ENCODE measurements at places on chromosomes 11 and 22.

DNA sequence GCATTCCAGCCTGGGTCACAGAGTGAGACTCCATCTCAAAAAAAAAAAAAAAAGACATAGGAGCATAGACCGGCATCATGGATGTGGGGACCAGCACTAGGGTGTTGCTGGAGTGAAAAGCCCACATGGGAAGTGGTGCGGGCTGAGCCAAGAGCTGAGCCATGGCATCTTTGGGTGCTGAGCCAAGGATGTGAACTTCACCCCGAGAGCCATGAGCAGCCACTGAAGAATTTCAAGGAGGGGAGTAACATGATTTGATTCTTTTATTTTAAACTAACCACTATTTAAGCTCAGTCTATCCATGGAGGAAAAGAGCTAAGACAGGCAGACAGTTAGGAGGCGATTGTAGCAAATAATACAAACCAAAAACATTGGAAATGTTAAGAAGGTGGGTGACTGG is 57.4 kb downstream of the AHNAK start:
- no peak for DNase-seq

- no peak for DNase-seq
These were observed 1.0 kb downstream of the ADAMTS15 start for GRCh38 chr11:130449310-130449990.

DNA sequence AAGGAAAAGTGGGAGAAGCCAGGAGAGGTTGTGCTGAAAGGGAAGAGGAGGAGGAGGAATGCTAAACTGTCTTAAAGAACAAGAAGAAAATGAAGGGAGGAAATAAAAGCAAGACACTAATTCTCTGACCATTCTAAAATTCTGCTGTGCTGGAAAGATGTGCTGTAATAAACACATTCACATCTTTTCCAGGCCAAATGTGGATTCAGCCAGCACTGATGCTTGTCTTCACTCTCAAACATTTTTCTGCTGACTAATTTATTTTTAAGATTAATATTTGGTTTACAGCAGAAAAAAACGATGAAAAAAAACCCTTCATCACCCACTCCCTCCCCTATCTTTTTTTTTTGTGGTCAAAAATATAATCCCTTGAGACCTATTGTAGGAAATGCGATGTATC is 223.6 kb downstream of the SWAP70 start:
- no peak for DNase-seq

- no peak for DNase-seq
These were observed 8.0 kb upstream of the HTATIP2 start for GRCh38 chr11:20355221-20356219.

DNA sequence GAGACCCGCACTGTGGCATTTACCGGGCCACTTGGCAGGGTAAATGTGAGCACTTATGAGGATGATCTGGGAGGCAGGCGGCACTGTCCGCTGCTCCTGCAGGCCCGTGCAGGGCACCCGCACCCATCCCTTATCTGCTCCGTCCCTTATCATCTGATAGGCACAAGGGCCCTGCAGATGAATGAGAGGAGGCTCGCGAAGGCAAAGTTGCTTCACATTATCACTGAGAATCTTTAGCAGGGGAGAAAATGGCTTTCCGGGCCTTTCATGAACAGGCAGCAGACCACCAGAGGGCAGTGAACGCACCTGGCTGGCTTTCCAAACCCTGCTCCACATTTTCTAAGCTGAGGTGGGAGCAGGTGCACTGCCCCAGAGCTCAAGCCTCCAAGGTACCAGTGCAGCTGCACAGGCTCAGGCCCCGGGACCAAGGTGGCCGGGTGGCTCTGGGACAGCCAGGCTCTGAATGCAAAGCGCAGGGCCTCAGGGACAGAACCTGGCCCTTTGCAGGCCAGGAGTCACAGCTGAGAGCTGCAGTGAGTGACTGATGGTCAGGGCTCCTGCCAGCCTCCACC is 165.6 kb downstream of the SHANK2 start:
- peak; percentile 45 for DNase-seq

DNA sequence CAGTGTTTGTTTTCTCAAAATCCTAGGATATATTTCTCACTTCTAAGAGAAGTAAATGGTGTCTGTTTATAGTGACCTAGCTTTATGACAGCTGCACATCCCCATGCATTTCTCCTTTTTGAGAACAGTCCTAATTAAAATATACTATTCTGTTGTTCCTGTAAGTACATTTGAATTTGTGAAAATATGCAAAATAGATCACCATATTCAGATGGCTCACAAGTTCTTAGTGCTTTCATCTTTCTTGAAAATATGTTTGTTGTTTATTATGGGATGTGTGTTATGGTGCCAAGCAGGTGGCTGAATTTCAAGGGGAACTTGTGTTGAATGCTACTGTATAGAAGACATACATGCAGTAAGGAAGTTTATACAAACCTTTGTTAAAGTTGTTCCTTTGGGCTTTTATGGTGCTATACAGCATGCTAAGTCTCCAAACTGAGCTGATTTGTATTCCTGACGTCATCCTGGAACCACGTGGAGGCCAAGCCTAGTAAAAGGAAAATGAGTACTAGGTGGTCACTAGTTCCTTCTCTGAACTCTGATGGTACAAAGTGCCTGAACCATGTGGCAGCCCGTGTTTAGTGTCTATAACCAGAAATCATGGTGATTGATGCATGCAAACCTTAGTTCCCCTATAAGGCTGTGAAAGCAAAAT is 7.8 kb upstream of the VSTM5 start:
- no peak for DNase-seq

- no peak for DNase-seq
These were observed 4.3 kb upstream of the RRM1 start for GRCh38 chr11:4090258-4090657.

GRCh38 chr22:26597026-26597425 is 7.1 kb upstream of the TPST2 start:
- no peak for DNase-seq

- DNase-seq = no peak
These were observed 22.6 kb upstream of the OLFML1 start for GRCh38 chr11:7462706-7463105.

GRCh38 chr11:17272801-17273200 is 3.7 kb upstream of the NUCB2 start:
- no peak for DNase-seq

- DNase-seq = no peak
These were observed 65.8 kb downstream of the SLC22A12 start for GRCh38 chr11:64656862-64657261.

DNA sequence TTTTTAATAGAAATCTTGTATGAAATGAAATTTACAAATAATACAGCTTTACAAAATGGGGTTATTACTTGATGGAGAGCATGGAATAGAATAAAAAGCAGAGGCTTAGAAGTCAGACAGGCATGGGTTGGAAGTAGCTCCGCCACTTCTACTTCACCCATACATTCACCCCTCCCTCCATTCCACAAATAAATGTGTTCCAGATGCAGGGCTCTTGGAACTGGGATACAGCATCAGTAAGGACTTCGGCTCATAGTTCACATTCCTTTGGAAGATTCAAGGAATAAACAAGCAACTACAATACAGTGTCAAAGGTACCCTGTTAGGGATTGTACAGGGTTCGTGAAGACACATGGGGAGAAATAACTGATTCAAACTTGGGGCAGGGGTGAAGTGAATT is 156.8 kb downstream of the WNT11 start:
- no peak for DNase-seq

DNA sequence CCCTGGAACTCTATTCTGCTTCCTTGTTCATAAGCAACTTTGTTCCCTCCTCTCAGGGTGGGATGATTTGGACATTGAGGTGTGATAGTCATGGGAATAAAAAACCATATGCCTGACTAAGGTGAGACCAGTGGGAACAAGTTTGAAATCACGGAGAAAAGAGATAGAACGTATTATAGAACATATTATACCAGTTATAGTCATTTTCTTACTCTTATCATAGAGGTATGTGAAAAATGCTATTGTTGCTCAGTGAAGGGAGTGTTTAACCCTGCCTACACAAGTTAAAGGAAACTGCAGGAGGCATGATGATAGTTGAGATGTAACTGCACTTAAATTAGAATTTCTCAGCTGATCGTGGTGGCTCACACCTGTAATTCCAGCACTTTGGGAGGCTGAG is 15.5 kb downstream of the OR6Q1 start:
- DNase-seq = no peak

GRCh38 chr11:13140873-13141655 is 131.9 kb downstream of the RASSF10 start:
- DNase-seq = no peak

GRCh38 chr22:31574055-31574670 is 77.8 kb downstream of the SFI1 start:
- DNase-seq = no peak

DNA sequence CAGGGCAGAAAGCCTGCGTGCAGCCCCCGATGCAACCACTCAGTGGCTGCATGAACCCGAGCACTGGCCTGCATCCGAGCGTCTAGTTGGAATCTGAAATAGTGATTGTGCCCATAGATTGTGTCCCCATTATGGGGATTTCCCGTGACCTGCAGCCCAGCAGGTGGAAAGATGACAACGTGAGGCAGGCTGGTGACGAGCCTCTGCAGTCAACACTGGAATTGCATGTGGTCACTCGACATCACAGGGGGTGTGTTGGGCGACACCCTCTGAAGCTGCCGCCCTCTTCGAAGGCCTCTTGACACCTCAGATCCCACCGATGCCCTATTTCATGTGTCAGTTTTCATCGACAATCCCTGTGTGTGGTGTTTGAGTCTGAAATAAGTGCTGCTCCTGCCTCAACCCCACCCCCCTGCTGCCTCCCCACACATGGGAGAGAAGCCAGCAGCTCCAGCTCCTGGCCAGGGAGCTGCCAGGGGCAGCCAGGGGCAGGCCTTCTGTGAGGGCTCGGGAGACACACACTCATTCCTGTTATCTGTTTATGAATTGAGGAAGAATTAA is 172.0 kb upstream of the B3GAT1 start:
- no peak for DNase-seq

DNA sequence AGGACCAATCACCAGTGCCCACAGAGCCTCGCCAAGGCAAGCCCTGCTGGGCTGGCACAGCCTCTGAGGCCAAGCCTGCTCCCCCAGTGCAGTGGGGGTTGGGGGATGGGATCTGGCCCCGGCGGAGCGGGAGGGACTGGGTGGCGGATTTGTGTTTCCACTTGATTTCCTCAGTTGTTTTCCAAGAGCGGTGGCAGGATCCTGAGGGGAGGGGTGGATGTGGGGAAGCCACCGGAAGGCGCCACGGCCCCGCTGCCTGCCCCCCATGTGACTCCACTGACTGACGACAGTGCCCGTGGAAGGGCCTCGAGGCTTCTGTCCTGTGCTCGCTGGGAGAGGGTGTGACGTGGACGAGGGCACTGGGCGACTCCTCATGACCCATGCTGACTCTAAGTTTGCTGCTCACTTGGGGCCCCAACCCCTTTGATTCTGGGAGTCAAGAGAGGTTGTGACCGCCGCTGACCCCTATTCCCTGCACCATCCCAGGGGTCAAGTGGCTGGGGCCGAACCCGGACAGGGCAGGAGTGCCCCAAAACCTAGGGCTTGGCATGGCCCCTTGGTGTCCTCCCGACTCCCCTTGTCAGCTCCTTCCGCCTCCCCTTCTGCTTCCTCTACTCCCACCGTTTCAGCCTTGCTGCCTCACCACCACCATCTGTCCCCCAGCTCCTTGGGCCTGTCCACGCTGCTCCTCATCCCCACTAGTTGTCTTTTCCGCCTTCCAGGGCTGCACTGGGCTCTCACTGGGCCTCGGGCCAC is 23.5 kb upstream of the PICK1 start:
- no peak for DNase-seq

DNA sequence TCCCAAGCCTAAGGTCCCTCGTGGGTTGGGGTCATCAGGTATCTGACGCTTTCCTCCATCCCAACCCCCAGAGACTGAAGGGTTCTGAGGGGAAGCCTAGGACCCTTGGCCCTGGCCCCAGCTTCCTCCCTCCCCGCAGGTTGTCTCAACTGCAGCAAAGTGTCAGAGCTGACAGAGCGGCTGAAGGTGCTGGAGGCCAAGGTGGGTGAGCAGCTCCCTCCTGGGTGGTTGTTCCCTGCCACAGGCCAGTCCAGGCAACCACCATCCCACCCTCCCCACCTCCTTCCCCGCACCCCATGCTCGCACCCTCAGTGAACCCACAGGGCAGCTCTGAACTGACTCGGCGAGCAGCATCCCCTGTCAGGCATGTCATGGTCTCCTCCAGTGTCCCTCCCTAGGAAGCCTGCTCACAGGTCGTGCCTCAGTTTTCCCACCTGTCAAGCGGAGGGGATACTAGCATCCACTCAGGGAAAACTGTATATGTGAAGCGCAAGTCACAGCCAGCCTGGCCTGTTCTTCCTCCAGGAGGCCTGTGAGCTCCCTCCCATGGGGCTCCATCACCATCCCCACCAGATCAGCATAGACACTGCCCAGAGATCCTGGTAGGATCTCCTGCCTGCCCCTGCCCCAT is 20.8 kb downstream of the EMID1 start:
- no peak for DNase-seq

- DNase-seq = no peak
These were observed 15.2 kb downstream of the TXN2 start for GRCh38 chr22:36466258-36466657.

DNA sequence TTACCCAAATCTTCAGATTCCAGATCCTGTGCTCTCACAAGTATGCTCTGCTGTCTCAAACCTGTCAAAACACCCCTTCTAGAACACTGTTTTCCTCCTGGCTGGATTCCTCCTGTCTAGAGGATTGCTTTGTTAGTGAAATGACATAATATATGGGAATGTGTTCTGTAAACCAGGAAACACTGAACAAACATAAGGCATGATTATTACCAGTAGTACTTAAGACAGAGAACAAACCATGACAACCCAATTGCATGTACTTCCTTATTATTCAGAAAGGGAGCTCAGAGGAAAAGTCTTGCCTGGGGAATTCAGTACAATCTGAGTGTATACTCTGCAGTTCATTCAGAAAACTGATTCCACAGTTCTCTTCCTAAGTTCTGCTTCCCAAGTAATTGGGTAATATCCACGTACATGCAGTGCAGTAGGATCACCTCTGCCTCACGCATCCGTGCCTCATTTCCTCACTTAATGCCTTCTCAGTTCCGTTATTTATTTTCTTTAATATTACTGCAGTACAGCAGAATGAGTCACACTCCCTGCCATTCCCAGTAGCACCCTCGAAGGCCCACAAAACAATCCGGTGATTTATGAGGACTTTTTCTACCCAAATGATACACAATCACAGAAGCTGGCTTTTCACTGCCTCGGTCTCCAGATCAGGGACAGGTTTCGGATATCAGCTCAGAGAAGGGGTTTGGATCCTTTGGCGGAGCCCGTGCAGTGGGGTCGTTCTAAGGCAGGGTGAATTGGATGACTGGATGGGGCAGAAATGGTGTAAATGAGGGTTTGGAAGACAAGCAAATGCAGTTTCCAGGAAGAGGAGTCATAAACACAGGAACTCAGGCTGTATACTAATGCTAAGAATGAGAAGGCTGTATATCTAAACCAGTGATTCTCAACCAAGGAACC is 896.9 kb downstream of the KCNA4 start:
- no peak for DNase-seq

GRCh38 chr11:99884750-99885149 is 802.3 kb upstream of the ARHGAP42 start:
- DNase-seq = no peak

GRCh38 chr11:120689596-120690275 is 178.2 kb downstream of the GRIK4 start:
- DNase-seq = no peak

GRCh38 chr11:70112017-70112434 is 33.9 kb downstream of the ANO1 start:
- no peak for DNase-seq
